ENCODE measurements at places on chromosomes 5 and 9.

GRCh38 chr5:142680605-142681259 lies 5.2 kb downstream of the FGF1 start:
- DNase-seq = no peak

GRCh38 chr5:157602505-157602904 lies 26.9 kb upstream of the ADAM19 start:
- no peak for DNase-seq

GRCh38 chr9:98207606-98208005 lies 15.2 kb upstream of the CORO2A start:
- no peak for DNase-seq

DNA sequence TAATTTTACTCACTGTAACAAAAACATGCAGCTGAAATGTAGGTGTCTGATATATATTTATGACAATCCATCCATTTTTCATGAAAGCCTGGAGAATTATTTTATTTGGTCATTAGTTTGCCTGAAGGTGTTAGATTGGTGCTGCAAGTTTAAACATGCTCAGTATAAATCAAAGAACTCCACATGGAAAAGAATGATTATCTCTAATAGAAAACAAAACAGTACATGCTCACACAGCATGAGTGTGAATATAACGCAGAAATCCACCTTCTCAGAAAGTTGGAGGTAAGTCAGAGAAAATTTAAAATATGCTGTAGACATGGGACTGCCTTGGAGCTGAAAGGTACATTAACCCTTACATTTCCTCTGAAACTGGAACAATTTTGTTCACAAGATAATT lies 165.5 kb upstream of the RGS7BP start:
- DNase-seq = no peak

- DNase-seq = no peak
Measured at GRCh38 chr9:111630182-111630963, 761 bp upstream of the DNAJC25 start.

DNA sequence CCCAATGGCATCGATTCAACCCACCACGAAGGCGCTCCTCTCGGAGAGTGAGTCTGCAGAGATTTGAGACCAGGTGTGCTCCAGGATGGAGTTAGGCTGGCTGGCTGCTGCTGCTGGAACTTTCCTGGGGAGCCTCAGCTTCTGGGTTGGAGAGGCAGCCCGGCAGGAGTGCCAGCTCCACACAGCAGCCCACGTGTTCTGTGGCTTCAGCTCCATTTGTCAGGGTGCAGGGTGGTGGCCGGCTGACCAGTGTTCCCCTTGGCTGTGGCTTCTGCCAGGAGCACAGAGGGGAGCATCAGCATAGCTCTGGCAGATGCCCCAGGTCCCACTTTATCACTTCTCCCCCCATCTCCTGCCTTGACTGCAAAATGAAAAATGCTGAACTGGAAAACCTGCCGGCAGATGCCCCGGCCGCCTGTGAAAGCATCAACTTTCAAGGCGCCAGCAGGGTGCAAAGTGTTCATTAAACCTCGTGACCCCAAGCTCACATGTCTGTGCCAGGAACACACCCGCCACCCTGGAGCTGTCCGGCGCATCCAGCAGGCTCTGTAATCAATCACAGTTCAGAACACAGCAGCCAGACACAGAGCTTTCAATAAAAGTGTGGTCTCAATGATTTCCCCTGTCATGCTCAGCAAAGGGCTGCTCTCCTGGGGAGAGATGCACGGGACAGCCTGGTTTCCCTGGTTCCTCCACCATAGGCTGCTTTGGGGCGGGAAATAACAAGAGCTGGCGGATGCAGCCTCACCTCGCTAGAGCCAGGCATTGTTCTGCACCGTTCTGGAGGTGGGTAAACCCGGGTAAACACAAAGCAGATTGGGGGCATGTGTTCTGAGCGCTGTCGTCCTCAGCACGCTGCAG lies 53.2 kb downstream of the TRIP13 start:
- DNase-seq = no peak

GRCh38 chr9:88143957-88144625 lies 5.8 kb upstream of the SPATA31C2 start:
- no peak for DNase-seq

- DNase-seq = no peak
Measured at GRCh38 chr5:131783357-131783756, 13.5 kb downstream of the FNIP1 start.

DNA sequence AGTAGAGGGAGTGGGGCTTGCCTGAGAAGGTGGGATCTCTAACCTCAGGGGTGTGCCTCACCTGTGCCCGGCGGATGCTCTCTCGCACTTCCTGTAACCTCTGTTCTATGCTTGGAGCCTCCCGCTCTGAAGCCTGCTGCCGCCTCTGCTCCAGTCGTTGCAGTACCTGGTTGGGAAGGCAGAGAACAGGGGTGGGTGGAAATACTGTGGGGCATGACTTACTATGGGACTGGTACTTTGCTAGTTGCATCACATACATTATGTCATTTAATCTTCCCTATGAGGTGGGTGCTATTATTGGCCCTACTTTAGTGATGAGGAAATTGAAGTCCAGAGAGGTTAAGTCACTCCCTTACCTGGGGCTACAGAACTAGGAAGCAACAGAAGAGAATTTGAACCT lies 5.2 kb downstream of the FCHSD1 start:
- no peak for DNase-seq

DNA sequence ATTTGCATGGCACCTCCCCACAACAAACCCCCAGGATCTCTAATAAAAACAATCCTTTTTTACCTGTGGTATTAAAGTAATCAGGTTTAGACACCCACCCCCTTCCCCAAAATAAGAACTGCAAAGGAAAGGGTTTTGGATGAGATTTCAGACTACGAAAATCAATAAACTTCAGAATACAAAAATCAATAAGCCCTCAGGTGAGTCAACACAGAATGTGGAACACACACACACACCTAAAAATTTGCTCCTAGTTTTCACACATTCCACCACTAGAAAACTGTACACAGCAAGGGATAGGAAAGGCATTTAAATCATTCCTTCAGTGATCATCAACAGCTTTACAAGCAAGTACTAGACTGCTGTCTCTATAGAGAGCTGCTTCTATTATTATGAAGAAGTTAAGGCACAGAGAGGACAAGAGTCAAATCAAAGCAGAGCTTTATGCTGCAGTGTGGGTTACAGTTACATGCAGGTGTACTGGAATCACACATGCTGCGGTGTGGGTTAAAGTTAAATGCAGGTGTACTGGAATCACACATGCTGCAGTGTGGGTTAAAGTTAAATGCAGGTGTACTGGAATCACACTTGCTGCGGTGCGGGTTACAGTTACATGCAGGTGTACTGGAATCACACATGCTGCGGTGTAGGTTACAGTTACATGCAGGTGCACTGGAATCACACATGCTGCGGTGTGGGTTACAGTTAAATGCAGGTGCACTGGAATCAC lies 36.3 kb downstream of the PFDN1 start:
- no peak for DNase-seq

GRCh38 chr9:129938291-129938979 lies 103.2 kb downstream of the USP20 start:
- no peak for DNase-seq

- DNase-seq = no peak
Measured at GRCh38 chr9:974031-974995, 2.1 kb upstream of the DMRT3 start.

DNA sequence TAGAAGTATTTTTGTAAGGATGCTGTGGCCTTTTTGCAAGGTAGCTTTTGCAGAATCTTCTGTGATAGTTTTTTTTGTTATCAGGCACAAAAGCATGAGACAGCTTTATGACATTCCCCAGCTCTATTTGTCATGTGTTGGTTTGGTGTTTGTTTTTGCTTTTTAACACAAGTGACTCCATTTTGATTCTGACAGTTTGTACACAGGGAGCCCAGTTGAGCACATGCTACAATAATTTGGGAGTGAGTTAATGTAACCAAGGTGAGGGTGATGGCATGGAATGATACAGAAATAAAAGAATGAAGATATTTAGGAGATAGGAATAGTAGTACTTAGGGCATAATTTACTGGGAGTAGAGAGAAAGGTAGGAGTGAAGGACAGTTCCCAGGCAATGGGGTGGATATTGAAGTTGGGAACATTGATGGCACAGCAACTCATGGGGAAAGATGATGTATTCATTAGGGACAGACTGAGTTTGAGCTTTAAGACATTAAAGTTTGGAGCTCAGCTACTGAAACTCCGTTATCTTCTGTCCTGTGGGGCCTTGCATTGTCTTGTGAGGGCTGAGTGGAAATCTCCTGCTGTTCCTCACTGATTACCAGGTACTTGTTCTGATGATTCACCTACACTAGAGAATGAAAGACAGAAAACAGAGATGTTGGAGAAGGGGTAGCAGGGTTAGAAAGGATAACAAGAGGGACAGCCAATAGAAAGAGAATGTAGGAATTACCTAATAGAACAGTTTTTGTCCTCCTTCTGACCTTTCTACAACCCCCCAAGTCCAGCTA lies 88.3 kb upstream of the CCDC112 start:
- no peak for DNase-seq

- DNase-seq = no peak
Measured at GRCh38 chr5:144105371-144105770, 65.1 kb downstream of the YIPF5 start.

- no peak for DNase-seq
Measured at GRCh38 chr5:125199373-125199772, 452.9 kb upstream of the ZNF608 start.

GRCh38 chr5:148543727-148544126 lies 110.6 kb downstream of the HTR4 start:
- no peak for DNase-seq

- no peak for DNase-seq
Measured at GRCh38 chr5:179769796-179770195, 24.0 kb upstream of the LTC4S start.

DNA sequence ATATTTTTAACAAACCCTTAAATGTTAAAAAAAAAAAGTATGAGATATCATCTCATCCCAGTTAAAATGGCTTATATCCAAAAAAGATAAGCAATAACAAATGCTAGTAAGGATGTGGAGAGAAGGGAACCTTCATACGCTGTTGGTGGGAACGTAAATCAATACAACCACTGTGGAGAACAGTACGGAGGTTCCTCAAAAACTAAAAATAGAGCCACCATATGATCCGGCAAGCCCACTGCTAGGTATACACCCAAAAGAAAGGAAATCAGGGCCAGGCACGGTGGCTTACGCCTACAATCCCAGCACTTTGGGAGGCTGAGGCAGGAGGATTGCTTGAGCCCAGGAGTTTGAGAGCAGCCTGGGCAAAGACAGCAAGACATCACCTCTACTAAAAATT lies 3.0 kb downstream of the MTMR12 start:
- DNase-seq = no peak

GRCh38 chr5:18749763-18750162 lies 1115.5 kb downstream of the TAF11L14 start:
- DNase-seq = no peak

DNA sequence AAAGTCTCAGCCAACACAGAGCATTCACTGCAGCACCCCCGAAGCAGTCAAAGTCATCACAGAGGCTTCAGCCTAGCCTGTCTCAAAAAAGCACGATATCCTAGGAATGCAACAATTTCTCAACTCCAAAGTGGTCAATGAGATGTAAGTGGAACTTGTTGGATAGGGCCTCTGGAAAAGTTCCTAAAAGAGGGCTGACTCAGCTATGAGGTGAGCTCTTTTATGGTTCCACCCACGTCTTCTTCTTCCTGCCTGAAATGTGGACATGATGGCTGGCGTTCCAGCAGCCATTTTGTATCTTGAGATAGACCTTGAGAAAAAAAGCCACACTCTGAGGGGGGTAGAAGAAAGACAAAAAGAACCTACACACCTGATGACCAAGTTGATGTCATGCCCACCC lies 32.5 kb upstream of the TRIO start:
- DNase-seq = no peak

DNA sequence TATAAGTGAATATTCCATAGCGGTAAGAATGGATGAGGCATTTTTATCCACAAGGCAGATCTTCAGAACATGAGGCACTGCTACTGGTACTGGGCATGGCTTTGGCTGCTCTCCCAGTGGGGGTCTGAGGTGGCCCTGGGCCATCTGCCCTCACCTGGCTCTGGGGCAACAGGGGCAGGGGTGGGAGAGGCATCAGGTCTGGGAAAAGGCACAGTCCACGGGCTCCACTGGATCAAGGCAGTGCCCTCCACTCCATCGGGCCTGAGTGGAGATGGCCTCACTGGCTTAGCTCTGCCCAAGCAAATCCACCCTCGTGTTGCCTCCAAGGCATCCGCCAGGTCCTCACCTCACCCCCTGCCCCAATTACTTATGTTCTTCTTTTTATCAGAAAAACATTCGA lies 10.9 kb upstream of the NKD2 start:
- DNase-seq = no peak

DNA sequence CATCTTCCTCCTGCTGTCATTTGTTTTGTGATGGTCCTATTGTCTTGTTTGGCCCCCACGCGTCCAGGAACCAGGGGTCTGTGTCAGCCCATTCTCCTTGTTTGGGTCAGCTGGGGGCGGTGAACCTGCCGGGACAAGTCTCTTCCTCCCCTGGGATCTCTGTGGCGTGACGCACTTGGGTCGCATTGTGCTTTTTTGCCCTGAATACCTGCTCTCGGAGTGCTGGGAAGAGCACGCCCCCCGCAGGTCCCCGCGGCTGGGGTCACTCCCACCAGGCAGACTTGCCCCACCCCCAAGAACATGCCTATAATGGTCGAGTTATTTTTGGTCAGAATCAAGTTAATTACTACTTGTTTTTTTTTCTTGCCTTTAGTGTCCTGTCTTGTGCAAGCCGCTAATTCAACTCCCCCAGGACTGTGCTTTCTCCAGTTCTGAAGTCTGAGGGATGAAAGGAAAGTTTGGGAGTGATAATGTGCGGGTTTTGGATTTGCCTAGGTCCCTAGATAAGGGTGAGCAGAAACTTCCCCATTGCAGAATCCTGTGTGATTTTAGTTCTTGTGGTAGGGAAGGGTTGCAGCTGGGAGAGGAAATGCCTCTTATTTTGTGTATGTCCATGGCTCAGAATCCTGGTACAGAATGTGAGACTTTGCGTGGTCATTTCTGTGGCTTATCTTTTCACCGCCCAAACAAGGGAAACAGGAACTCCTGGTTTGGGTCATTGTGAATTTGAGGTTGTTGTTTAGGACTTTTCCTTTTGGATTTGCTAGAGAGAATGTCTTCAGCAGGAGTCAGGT lies 789 bp downstream of the ACER2 start:
- peak; percentile 43 for DNase-seq

DNA sequence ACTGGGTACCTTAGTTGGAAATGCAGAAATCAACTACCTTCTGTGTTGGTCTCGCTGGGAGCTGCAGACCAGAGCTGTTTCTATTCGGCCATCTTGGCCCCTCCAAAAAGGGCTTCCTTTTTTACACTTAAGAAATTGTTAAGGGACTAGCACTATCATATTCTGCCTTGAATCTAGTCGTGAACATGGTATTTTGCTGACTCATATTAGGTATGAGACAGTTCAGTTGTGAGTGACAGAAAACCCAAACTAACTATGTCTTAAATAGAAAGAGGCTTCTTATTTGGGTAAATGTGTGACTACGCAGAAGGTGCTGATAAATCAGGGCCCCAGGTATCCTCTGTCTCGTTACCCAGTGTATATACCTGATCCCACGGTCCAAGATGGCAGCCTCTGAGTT lies 298.2 kb downstream of the EDIL3 start:
- DNase-seq = no peak

- DNase-seq = no peak
Measured at GRCh38 chr5:52808316-52808901, 20.7 kb downstream of the ITGA1 start.

All from endothelial cell (in vitro differentiated cells).